ENCODE measurements at places on chromosomes 12 and 14. TPM values are rescaled to one million over a fixed set of nuclear protein-coding genes. Genes with fewer than 3 reads are reported as not detected.

ISCA2 gene
- total RNA-seq: 23.9 TPM

SLC11A2 gene
- total RNA-seq: 75.5 TPM

EPYC gene
- not detected for total RNA-seq

IAPP gene
- total RNA-seq: not detected

DCAF4 gene
- total RNA-seq: 8.2 TPM

KRT71 gene
- not detected for total RNA-seq

TSPAN19 gene
- total RNA-seq: not detected

KRT7 gene
- total RNA-seq: 655 TPM

MANSC4 gene
- total RNA-seq: not detected

SERPINA9 gene
- total RNA-seq: not detected
